Activated T-helper 2 cell treated with anti-CD3 and anti-CD28 coated beads, Interferon-gamma antibody, Interleukin-2, Interleukin-4, amounts not matched to agents 10 μg/mL and 5 μg/mL and 100 μg/mL, durations not matched to agents 14 hours and 24 hours and 36 hours (primary cell): ENCODE measurements at places on chromosomes 5 and 9. TPM values are rescaled to one million over a fixed set of nuclear protein-coding genes. Genes with fewer than 3 reads are reported as not detected.

Gene LECT2
- total RNA-seq, result not detected in 2 replicates

Gene IL4
- total RNA-seq, result 21.6 and 25.8 TPM in 2 replicates

Gene PCDHA9
- total RNA-seq, result not detected in 2 replicates

Gene PCDHB15
- total RNA-seq, result not detected in 2 replicates

Gene PCDHGA8
- total RNA-seq, result 0.07 and 0.23 TPM in 2 replicates

Gene GTF3C5
- total RNA-seq, result 81.6 and 89.7 TPM in 2 replicates

Gene SLIT3
- 8.1 and 9.5 TPM in 2 replicates for total RNA-seq

Gene PKD2L2
- total RNA-seq, result not detected in 2 replicates

Gene TSSK1B
- total RNA-seq, result not detected in 2 replicates

Gene C9orf153
- 0.34 and 0.41 TPM in 2 replicates for total RNA-seq

GRCh38 chr9:76873056-76873792 lies 32.7 kb downstream of the PRUNE2 start:
- no peak for DNase-seq

DNA sequence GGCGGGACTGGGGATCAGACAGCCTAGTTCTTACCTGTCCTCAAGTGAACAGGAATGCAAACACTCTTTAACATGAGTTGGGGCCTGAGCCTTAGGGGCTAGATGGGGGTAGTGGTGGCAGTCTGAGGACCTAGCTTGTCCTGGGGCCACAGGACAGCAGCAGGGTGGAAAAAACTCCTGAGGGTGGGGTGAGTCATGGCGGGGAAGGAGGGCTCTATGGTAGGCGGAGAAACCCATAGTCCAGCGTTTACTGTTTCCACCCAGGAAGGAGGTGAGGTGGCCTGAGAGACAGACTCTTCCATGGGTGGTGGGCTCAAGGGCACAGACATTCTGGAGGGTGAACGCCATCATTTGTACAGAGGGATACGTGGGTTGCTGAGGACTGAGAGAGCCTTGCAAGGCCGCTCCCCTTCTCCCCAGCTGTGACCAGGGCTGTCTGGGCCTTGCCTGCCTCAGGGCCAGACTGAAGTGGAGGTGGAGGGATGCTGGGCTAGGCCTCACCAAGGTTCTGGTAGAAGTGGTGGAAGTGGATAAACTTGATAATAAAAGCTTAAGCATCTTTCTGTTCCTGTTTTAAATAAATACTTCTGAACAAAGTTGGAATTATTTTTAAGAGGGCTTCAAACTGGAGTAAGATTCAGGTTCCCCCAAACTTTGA lies 1.1 kb upstream of the TSPAN17 start:
- no peak for DNase-seq

DNA sequence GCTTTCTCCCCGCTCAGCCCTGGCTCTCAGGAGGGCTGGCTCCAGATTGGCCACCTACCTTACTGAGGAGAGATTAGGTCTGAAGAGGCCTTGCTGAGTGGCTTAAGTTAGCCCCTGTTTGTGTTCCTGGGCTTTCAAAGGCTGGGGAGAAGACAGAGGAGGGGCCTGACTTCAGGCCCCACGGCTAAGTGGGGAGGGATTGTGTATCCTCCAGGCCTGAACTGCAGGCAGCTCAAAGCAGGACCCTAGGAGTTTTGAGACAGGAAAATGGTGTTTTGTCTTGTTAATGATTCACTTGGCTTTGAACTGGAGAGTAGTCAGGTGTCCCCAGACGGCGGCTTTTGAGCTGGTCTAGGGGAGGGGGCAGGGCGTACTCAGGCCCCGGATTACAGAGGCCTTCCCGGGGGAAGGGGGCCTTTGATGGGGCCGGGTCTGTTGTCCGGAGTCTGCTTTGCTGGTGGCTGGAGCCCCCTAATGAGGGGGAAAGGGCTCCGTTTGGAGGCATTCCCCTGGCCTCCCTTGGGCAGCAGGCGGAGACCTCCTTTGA lies 162.0 kb upstream of the SMIM23 start:
- no peak for DNase-seq

GRCh38 chr9:125663127-125663526 lies 43.9 kb downstream of the MAPKAP1 start:
- no peak for DNase-seq

DNA sequence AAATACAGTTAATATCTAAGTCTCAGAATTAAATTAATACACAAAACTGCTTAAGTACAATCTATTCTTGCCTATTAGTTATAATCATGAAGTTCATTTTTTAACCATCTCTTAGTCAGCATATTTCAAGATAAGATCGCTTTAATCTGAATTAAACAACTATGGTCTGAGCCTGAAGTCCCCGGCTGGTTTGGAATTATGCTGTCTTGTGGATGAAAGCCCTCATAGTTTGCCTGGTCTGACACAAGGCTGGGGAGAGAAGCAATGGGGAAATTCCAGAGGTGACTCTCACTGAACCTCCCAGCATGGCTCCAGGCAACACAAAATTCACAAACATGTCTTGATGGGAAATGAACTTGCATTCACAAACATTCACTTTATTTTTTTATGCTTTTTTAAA lies 28.0 kb upstream of the GRAMD2B start:
- DNase-seq, result no peak

DNA sequence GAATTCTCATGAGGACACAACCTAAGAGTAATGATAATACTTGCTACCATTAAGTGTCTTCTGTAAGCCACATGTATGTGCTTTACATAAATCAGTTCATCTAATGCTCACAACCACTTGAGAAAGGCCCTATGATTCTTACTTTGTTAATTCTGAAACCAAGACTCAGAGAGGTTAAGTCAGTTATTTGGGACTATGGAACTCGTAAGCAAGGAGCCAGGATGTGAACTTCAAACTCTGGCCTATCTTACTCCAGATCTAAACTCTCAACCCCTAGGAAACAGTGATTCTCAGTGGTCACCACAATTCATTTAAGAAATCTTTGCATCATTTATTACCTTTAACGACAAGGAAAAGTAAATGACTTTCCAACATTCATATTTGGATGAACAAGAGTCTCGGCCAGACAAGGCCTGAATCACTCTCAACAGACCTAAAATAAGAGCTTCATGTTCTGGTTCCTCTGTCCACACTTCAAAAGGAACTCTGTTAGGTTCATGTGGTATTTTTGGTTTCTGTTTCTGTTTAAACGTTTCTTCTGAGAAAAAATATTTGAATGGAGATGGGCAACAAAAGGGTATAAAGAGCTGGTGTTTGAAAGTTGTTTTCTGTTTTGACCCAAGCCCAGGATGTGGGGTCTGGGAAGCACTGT lies 104.8 kb downstream of the LPAR1 start:
- DNase-seq, result no peak

GRCh38 chr5:127769386-127769785 lies 66.2 kb downstream of the CCDC192 start:
- no peak for DNase-seq

DNA sequence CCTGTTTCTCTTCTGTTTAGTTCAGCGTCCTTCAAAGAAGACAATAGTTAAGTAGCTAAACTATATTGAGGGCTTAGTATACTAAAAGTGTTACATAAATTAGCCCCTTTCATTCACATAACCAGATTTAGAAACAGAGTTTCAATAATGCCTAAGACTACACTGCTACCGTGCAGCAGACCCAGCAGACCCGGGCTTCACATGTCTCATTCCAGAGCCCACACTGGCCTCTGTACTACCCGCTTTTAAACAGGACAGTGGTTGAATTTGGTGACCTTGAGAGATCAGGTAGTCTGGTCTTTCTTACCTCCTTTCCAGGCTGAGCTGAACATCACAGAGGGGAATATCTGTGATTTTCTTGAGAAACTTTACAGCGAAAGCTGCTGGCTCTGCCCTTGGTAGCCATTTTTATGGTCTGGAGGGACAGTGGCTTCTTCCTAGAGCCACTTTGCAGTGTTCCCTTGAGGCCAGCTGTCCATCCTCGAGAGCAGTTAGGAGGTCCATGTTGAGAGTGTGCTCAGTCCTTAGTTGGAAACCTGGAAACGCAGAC lies 56.5 kb downstream of the SLC22A5 start:
- DNase-seq, result no peak

GRCh38 chr9:113929634-113930389 lies 53.7 kb downstream of the ZNF618 start:
- DNase-seq, result no peak

- no peak for DNase-seq
Measured at GRCh38 chr5:36373527-36374086, 71.9 kb upstream of the RANBP3L start.

DNA sequence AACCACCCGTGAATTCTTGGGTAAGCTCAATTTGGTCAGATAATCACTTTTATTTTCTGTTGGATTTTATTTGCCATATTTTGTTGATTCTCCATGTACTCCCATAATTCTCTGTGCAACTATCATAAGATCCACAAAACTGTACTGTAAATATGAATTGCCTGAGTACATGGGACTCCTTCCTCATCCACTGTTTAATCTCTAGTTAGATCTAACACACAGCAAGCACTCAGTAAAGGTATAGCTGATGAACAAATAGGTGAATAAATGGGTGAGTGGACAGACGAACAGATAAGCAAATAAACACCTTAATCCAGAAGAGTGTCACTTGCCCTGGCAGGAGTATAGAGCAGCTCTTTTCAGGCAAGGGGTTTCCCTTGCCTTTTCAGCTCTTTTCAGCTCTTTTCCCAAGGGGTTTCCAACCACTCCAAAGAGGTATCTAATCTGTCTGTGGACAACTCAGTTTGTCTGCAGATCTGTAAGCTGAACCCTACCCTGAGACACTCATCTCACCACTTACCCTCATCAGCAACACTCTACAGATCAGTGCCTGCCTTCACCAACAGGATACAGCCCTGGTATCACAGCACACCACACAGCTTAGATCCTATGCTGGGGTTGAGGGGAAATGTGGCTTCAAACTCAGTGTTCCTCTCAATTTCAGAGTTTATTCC lies 51.2 kb downstream of the SIL1 start:
- no peak for DNase-seq

DNA sequence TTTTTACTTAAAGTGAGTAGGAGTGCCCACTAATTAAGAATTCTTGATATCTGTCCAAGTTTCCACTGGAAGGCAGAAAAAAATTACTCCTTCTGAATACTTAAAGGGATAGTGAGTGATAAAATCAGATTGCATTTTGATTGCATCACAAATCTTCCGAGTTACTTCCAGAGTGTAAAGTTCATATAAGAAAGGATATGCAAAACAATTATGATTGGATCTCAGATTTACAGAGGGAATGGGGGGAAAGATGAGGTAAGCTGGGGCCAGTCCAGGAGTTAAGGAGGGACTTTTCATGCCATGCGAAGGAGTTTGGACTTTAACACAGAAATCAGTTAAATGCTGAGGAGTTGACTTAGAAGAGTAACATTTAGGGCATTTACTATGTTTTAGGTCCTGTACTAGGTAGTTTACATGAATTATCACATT lies 9.3 kb upstream of the RNF145 start:
- no peak for DNase-seq

- no peak for DNase-seq
Measured at GRCh38 chr5:97752871-97753270, 569.8 kb upstream of the RIOK2 start.

GRCh38 chr5:84248013-84248412 lies 136.7 kb downstream of the EDIL3 start:
- no peak for DNase-seq

DNA sequence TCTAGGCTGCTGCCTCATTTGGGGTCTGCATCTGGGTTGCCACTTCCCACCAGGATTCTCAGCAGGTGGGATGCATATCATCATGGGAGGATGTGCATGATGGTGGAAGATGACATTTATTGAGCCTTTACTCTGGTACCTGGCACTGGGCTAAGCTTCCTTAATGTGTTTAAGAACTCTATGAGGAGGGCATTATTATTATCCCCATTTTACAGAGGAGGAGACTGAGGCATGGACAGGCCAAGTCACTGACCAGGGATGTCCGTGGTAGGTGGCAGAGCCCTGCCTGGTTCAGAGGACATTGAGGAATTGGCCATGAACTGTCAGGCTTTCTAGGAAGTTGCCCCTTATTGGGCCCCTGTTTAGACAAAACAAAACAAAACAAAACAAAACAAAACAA lies 31.1 kb upstream of the TIFAB start:
- DNase-seq, result no peak

GRCh38 chr5:99019812-99020697 lies 91.2 kb upstream of the CHD1 start:
- DNase-seq, result no peak

DNA sequence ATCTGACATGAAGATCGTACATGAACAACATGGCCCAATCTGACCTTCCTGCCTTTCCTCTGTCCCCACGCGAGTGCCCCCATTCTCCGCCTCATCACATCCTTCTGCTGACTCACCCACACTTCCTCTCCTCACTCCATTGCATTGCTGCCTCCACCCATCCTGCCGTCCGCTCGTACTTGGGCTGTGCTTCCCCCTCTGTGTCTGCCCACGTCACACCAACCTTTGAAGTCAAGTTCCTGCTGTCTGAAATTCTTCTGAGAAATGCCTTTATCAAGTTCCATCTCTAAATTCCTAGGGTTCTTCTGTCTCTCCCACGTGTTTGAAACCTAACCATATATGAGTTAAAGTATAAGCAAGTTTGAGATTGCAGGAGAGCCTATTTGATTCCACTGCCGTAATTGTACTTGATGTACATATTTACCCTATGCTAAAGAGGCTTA lies 18.0 kb upstream of the STARD4 start:
- DNase-seq, result peak; percentile 80

DNA sequence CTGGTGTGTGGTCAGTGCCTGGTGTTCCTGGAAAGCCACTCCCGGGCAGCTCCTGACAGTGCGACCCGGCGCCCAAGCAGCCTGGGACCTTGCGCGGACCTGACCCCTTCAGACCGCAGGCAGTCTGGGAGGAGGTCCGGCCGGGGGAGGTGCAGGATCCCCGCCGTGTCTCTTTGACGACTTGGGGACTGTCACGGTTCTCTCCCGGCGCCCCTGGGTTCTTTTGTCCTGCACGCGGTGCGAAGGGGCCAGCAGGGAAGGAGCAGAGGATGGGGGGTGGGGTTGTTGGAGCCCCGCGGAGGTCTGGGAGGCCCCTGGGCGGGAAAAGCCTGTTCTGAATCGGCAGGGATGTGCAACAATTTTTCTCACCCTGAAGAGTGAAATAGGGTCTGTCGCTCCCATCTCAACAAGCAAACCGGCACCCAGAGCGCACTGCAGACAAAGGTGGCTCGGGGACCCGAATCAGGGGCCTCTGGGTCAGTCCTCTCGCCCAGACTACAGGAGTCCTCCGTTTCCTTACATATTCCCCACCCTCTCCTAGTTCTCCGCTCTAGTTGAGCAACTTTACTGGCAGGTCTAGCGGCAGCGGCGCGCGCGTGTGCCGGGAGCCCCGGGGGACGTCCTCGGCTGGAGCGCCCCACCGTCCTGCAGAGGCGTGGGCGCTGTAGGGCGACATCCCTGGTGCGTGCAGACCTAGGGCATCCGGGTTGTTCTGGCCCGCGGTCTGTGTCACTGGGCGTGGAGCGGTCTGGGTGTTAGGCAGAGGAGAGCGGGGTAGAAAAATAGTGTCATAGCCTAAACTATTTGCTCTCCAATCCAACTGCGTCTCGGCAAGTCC lies 1.2 kb downstream of the VCAN start:
- DNase-seq, result peak; percentile 10

DNA sequence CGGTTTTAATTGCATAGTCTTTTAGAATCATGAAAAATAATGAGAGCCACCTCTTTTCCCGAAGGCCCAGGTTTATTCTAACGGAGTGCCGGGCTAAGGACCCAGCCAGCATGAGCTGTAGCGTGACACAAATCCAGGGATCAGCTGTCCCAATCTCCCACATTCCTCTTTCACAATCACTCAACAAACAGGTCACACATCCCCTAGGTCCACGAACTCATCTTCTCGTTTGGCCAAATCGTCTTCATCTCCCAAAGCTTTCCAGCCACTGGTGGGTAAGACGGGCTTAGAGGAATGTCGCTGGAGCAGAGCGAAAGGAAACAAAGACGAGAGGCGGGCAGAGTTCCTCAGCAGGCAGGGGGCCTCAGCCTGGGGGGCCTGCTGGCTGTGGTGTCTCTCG lies 55.5 kb upstream of the GOLPH3 start:
- DNase-seq, result no peak
